Left renal pelvis (tissue), 4 donors: ENCODE measurements at places on chromosomes 1 and 21. TPM values are rescaled to one million over a fixed set of nuclear protein-coding genes. Genes with fewer than 3 reads are reported as not detected.

- no peak for DNase-seq
Measured at GRCh38 chr21:16968436-16968835, 544.4 kb upstream of the CXADR start.

GRCh38 chr1:21160263-21160796 is 16.4 kb downstream of the EIF4G3 start:
- no peak for DNase-seq

GRCh38 chr1:39683591-39684312 is 7.5 kb downstream of the HPCAL4 start:
- DNase-seq: no peak

- no peak for DNase-seq
Measured at GRCh38 chr1:26287033-26287711, 7.3 kb downstream of the SH3BGRL3 start.

DNA sequence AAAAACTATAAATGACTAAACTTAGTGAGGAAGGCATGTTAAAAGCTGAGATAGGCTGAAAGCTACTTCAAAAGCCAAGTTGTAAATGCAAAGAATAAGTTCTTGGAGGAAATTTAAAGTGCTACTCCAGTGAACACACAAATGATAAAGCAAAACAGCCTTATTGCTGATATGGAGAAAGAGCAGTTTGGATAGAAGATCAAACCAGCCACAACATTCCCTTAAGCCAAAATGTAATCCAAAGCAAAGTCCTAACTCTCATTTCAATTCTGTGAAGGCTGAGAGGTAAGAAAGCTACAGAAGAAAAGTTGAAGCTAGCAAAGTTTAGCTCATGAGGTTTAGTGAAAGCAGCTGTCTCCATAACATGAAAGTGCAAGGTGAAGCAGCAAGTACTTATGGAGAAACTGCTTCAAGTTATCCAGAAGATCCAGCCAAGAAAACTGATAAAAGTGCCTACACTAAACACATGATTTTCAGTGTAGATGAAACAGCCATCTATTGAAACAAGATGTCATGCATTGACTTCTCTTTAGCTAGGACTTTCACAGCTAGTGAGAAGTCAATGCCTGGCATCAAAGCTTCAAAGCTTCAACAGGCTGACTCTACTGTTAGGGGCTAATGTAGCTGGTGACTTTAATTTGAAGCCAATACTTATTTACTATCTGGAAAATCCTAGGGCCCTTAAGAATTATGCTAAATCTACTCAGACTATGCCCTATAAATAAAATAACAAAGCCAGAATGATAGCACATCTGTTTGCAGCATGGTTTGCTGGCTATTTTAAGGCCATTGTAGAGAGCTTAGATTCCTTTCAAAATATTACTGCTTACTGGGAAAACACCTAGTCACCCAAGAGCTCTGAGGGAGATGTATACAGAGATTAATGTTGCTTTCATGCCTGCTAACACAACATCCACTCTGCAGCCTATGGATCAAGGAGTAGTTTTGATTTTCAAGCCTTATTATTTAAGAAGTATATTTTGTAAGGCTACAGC is 188.6 kb downstream of the EIF4G3 start:
- DNase-seq: no peak

DNA sequence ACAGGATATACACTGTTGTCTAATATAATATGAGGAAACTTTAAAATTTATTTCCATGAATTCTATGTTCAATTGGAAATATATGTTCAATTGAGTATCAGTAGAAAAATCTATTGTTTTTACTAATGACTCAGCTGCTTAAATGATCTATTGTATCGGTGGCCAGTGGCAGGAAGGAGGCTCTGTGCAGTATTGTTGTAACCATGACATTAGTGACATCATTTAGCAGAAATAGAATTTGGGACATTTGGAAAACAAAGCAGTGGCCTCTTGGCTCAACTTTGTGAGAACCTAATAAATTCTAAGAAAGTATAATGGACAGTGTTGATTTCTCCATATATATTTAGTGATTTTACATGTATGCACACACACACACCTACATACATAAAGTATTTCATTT is 257.4 kb downstream of the PDE4B start:
- no peak for DNase-seq

- DNase-seq: no peak
Measured at GRCh38 chr1:69738458-69739250, 170.9 kb downstream of the LRRC7 start.

DNA sequence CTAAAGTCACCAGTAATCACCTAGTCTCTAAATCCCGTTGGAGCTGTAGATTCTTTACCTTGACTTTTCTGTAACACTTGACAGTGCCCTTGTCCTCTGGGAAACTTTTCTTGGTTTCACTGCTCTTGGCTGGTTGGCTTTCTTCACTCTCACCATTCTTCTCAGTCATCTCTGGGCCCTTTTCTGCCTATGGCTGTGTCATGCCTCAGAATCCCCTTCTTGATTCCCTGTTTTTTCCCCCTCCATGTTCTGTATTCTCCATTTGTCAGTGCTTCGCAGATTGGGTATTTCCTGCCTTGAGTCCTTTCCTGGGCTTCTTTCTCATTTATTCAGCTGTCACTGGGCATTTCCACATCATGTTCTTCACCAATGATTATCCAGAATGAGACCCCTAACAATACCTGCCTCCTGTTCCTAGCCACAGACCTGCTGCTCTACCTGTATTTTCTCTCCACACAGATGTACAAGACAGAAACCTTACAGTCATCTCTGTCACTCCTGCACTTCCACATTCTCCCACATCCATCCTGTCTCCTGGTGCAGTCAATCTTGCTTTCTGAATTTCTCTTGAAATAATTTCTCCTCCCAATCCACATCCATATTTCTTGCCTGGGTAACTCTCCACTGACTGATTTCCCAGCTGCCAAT is 14.7 kb downstream of the UCK2 start:
- DNase-seq: no peak

- no peak for DNase-seq
Measured at GRCh38 chr1:57248830-57249229, 175.0 kb downstream of the DAB1 start.

GRCh38 chr21:44050276-44050675 is 38.2 kb downstream of the TRAPPC10 start:
- no peak for DNase-seq

DNA sequence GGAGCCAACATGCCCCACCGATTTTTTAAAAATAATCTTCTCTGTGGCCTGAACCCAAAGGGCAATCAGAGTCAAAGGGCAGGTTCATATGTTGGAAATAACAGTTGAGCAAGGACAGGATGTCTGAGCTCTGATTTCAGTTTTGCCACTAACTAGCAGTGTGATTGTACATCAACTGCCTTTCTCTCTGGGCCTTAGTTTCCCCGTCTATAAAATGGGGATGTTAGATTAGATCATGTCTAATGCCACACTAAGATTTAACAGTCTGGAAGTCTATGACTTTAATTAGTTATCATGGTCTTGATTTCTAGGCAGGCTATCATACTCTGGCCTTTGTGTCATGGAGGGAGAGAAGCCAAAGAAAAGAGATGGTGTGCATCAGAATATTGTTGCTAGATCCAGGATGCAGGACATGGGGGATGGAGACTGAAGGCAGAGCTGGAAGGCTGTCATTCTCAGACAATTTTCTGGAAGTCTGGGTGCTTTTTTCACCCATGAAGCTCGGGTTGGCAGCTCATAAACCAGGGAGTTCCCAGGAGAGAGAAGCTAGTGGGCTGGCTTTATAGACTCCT is 28.4 kb downstream of the IER5 start:
- DNase-seq: no peak

DNA sequence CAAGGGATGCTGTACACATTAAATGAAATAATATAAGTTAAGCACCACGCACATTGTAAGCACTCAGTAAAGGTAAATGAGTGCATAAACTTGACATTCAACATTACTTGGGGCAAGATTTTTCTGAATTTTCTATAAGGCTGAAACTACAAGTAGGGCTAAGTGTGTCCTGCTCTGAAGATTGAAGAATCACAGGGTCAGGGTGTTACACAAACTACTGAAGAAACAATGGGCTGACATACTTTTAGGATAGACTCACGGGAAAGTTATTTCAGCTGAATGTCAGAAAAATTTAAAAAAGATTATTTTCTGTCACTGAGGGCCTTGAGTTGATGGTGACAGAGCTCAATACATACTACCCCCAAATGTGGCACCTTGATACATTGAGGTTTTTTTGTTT is 644.2 kb upstream of the PLXNA2 start:
- DNase-seq: no peak

GRCh38 chr1:154014154-154014907 is 23.8 kb downstream of the RPS27 start:
- no peak for DNase-seq

- no peak for DNase-seq
Measured at GRCh38 chr1:44806025-44806703, 987 bp downstream of the DYNLT4 start.

GRCh38 chr1:93800856-93801255 is 78.2 kb downstream of the DNTTIP2 start:
- no peak for DNase-seq

DNA sequence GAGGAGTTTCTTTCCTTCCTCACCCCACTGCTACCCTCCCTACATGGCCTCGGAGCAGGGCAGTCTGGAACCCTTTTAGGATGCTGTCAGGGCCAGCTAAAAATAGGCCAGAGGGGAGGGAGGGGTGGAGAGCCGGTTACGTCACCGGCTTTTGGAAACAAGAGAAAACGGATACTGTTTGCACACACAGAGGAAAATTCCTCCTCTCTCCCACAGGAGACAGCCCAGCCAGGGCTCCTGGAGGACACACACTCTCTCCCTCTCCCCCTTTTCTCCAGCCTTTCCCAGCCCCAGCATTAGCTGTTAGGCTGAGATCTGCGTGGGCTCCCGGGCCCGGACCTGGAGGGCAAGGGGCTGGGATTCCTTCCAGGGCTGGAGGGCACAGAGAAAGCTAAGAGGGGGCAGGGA is 20.0 kb upstream of the ALDH4A1 start:
- peak; percentile 78 for DNase-seq

DNA sequence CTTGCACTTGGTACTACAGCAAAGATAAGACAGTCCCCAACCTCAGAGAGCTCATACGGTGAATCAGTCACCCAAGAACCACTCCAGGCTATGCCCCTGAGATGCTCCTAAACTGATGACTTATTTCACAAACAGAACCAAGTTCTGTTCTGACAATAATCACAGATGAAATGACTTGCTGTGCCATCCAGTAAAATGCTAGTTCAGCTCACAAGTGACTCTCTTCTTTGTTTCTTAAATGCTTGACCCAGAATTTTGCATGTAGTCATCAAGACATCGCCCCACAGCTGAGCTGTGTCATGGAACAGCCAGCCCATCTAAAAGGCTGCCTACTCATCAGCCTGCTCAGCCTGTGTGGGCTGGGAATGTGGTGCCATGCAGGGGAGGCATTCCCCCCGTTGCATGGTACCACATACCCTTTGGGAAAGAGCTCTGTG is 6.1 kb upstream of the SLC19A2 start:
- DNase-seq: no peak

DNA sequence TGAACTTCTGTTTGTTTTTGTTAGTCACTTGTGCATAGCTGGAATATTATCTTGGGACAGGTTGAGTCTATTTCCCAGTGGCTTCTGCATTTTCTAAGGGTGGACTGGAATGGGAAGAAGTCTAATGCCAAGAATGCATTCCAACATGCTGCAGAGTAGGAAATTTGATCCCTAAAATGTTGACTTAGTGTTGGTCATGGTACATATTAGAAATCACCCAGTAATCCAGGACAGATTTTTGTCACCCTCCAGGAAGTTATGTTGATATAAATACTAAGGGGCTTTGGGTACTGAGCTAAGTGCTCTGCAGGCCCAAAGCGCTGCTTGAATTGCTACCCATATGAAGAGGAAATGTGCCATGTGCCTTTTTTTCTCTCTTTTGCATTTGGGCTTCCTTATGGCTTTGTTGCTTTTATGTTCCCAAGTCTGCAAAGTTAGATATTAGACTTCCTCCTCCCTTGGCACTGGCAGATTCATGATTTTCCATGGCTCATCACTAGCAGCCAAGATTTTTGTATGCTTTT is 10.0 kb downstream of the ARID1A start:
- no peak for DNase-seq

DNA sequence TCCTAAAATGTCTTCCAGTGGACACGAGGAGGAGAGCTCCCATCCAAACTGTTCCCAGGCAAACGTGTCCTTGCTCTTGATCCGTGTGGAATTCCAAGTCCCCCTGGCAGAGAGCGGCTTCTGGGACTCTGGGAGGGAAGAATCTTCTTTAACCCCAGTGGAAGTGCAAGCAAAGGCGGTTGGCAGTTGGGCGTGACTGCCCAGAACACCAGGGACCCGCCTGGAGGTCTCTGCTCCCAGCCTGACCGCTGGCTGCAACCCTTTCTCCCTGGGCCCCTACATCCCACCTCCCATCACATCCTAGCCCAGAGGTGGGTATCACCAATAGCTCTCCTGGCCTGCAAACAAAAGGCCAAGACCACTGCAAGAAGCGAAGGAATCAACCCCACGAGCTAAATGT is 17.8 kb downstream of the CASZ1 start:
- no peak for DNase-seq

DNA sequence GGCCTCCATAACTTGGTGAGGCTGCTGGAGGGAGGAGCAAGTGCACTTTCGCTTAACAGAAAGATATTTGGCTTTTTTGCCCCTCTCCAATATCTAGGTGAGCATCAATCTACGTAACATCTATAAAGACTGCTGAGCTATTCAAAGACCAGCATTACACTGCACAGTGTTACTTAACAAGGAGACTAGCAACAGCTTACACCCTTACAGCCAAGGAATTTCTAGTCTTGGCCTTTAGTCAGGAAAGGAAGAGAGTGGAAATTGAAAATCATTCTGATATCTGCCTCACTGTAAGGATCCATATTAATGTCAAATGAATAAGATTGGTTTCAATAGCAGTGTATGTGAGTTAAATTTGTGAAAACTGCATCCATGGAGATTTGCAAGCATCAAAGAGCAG is 163.9 kb upstream of the DUSP10 start:
- DNase-seq: no peak

- DNase-seq: no peak
Measured at GRCh38 chr21:31845151-31845729, 27.6 kb upstream of the HUNK start.

- DNase-seq: no peak
Measured at GRCh38 chr1:177794376-177794991, 175.4 kb downstream of the SEC16B start.

RHOU gene
- 21.9 TPM for polyA plus RNA-seq

OR2T2 gene
- not detected for polyA plus RNA-seq

NIBAN1 gene
- 3.0 TPM for polyA plus RNA-seq

SLC45A3 gene
- 8.1 TPM for polyA plus RNA-seq

PCP4 gene
- polyA plus RNA-seq: 9.9 TPM

ESRRG gene
- 43.1 TPM for polyA plus RNA-seq

TINAGL1 gene
- polyA plus RNA-seq: 55.4 TPM

RIMS3 gene
- polyA plus RNA-seq: 1.7 TPM

UMODL1 gene
- polyA plus RNA-seq: 0.09 TPM

BPNT1 gene
- 51.0 TPM for polyA plus RNA-seq
